ENCODE measurements at places on chromosomes 6 and 20.

DNA sequence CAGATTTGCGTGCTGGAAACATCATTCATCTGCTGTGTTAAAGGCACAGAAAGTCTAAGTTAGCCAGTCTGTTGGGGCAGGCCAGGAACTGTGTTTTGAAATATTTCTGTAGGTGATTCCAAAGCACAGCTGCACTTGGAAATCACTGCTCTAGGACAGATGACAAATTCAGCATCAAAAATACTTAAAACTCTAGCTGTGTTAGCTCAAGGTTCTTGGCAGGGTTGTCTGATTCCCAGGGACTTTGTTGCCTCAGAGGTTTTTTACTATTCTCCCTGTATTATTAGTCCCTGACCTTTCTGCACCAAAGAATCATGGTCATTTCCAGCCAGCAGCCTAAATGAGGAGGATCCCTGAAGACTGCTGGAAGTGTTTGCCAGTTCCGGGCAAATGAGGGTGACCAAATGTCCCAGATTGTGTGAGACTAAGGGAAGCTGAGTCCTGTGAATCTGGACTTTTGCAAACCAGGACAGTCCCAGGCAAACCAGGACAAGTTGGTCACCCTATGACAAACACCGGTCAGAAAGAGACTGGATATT is 84.3 kb upstream of the TMEM30A start:
- DNase-seq, result no peak

DNA sequence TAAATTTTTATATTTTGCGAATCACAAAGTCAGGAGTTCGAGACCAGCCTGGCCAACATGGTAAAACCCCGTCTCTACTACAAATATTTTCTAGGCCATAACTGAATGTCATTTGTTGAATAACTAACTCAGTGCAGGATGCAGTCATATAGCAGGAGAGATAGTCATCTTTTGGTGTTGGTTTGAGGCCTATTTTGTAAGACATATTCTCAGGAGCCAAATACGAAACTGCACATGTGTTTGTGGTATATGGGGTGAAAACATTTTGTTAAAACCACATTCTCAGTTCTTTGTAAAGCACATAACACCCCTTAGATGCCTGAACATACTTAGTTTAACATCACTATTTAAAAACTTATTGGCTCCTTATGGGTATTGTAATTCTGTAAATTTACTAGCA is 4.7 kb upstream of the ENPP5 start:
- DNase-seq, result no peak

- DNase-seq, result no peak
Observed at GRCh38 chr6:124040655-124041054, 237.0 kb downstream of the NKAIN2 start.

DNA sequence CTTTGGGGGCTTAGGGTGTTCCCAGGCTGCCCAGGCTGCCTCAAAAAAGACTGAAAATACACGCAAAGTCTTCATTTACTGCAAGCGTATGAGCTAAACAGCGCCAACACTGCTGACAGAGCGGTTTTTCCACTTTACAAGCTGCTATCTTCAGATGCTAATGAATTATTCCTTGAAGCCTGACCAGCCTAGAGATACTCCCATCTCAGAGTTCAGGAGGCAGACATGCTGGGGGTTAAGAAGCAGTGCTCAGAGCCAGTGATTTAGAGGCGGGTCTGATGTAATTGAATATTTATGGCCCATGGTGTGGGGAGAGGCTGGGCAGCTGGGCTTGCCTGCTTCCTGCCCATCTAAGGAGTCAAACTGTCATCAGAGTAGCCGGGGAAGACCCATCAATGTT is 241.4 kb downstream of the SLC24A3 start:
- DNase-seq, result no peak

- DNase-seq, result peak; percentile 93
Observed at GRCh38 chr20:54257071-54257816, 49.4 kb downstream of the PFDN4 start.

GRCh38 chr6:45816674-45817297 is 198.9 kb downstream of the CLIC5 start:
- no peak for DNase-seq

- DNase-seq, result peak; percentile 92
Observed at GRCh38 chr6:11188161-11188915, 44.1 kb downstream of the NEDD9 start.

- no peak for DNase-seq
Observed at GRCh38 chr20:1877609-1878200, 17.5 kb upstream of the SIRPA start.

DNA sequence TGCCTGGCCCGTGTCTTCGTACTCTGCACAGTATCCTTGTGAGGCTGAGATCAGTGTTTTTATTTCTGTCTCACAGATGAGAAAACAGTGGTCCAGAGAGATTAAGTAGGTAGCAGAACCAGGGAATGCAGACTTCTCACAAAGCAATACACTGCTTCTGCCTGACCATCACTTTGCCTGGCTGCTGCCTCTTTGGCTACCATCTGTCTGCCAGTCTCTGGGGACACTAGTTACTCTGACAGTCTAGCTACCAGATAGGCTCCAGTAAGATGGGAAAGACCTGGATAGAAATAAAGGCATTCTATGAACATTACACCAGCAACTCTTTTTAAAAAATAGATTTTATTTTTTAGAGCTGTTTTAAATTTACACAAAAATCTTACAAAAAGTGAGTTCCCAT is 96.9 kb downstream of the PHACTR3 start:
- DNase-seq, result no peak

GRCh38 chr6:158818581-158819212 is 471 bp downstream of the EZR start:
- DNase-seq, result peak; percentile 38

GRCh38 chr20:62770916-62771315 is 25.4 kb upstream of the MRGBP start:
- no peak for DNase-seq

- DNase-seq, result no peak
Observed at GRCh38 chr20:31934968-31935764, 16.7 kb downstream of the PDRG1 start.

DNA sequence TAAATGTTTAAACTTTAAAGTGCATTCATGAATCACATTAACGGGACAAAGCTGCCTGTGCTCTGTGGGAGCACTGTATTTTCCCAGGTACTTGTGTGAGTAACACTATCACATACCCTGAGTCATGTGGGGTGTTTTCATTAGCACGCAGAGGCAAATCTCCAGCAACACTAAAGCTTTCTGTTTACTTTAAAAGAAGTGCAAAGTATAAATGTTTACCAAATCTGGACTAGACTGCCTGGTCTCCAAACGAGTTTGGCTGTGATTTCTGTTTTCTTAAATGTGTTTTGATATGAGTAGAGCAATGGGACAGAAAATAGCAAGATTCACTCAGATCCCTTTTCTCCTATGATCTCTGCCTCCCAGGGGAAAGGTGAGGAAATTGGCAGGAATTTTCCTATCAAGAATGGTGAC is 28.8 kb upstream of the RIPPLY2 start:
- peak; percentile 56 for DNase-seq

DNA sequence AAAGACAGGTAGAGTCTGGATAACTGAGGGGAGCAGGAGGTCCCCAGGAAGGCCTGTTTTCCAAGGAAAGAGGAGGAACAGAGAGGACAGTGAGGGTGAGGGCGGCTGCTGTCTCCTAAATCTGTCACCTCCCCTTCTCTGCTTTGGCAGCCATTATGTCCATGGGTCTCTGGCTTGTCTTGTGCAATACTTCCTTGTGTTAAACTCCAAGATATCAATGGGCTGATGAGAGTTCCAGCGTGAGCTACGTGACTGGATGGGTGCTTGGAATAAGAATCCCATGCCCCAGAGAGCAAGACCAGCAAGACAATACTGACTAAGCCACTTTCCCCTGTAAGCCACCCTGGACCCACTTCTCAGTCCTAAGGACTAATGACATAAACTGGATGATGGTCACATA is 26.3 kb upstream of the DNAAF9 start:
- no peak for DNase-seq

- DNase-seq, result no peak
Observed at GRCh38 chr20:24915440-24915839, 33.6 kb upstream of the CST7 start.

DNA sequence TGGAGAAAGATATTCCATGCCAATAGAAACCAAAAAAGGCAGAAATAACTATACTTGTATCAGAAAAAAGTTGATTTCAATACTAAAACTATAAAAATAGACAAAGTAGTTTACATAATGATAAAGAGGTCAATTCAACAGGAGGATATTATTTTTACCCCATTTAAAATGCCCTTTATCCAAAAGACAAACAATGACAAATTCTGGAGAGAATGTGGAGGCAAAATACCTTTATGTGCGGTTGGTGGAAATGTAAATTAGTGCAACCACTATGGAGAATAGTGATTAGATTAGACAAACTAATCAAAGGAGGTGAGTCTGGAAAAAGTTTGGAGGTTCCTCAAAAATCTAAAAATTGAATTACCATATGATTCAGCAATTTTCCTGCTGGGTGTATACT is 1262.3 kb downstream of the GRIK2 start:
- peak; percentile 51 for DNase-seq

All from PC-3 (cell line).